ENCODE measurements at places on chromosomes 2 and 18.

GRCh38 chr2:80256782-80257167, 47.8 kb downstream of the LRRTM1 start:
- DNase-seq, result no peak

- DNase-seq, result no peak
Measured at GRCh38 chr18:45449418-45450227, 165.7 kb upstream of the SLC14A2 start.

DNA sequence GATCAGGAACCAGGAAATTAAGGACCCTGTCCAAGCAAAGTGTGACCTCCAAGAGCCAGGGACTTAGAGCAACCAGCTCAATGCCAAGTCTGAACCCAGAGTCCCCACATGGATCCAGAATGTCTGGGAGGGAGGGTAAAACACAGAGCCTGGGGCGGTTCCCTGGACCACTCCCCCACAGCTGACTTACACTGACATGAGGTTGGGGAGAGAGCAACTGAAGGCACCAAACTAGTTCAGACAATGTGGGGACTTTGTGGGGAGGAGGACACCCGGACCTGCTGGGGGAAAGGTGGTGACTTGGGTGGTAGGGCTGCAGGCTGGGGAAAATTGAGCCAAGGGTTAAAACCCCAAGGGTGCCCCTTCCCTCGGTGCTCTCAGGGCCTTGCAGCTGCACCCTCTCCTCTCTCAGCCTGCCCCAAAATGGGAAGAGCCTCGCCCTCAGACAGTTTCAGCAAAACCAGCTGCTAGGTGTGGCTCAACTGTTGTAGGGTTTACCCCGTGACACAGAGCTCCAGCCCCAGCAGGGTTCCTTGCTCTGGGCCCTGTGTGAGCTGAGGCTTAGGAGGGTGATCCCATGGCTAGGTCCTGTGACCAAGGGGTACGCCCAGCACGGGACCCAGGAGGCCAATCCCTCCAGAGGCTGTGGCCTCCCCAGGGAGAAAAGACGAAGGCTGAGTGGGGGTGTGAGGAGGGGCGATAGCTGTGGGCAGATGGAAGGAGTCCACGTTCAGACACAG, 28.6 kb downstream of the MARCO start:
- no peak for DNase-seq

GRCh38 chr2:160252900-160253299, 52.8 kb upstream of the ITGB6 start:
- DNase-seq, result no peak

DNA sequence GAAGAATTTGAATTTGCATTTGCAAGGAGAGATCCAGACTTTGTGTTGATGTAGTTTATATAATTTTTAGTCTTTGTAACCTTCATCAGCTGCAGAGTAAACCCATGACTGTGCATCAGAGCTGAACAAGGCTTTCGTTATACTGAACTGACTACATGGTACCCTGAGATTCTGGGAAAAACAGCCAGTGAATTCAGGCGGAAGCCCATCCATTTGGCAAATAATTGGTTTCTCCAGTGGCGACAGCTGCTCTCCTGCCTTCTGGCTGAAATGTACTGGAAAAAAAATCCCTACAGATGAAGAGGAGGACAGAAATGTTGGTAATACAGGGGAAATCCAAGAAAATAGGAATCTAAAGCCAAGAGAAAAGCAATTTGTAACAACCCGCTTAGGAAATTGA, 657.5 kb upstream of the CDH7 start:
- no peak for DNase-seq
